ENCODE measurements at places on chromosomes 4 and X. TPM values are rescaled to one million over a fixed set of nuclear protein-coding genes. Genes with fewer than 3 reads are reported as not detected.

DNA sequence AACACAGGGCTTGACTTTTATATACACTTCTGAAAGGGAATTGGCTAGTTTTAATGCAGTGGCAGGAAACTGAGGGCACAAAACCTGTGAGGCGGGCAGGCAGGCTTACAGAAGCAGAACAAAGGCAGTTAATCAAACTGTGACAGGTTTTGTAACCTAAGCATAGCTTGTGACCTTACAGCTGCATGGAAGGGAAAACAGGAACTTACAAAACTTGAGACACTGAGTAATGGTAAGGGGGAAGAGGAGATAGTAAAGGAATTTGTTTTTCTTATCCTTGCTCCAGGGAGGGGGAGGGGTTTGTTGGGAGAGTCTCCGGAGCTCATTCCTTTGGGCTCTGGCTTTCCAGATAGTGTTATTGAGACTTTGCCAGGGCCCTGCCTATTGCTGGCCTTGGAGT lies 55.6 kb downstream of the SLITRK4 start:
- peak; percentile 10 for DNase-seq

DNA sequence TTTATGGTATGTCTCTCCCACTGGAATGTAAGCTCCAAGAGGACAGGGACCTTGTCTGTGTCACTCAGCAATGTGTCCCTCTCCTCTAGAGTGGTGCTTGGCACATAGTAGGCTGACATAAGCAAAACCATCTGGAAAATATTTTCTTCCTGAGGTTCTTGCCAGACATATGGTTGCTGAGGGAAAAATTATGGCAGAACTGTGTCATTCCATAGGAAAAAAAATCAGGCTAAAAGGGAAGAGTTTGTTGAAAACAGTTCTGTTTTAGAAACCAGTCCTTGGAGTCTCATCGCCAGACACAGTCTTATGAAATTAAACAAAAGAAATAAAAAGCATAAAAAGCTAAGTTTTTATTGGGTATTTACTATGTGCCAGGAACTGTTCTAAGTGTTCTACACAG lies 60.9 kb downstream of the RTL9 start:
- DNase-seq = no peak

- no peak for DNase-seq
Measured at GRCh38 chr4:94831607-94832006, 73.9 kb downstream of the BMPR1B start.

FGF5 gene
- total RNA-seq = 9.0 TPM

COL4A6 gene
- total RNA-seq = 0.75 TPM

GAR1 gene
- total RNA-seq = 10.5 TPM

NPY2R gene
- not detected for total RNA-seq

PI4K2B gene
- 45.7 TPM for total RNA-seq

DNA sequence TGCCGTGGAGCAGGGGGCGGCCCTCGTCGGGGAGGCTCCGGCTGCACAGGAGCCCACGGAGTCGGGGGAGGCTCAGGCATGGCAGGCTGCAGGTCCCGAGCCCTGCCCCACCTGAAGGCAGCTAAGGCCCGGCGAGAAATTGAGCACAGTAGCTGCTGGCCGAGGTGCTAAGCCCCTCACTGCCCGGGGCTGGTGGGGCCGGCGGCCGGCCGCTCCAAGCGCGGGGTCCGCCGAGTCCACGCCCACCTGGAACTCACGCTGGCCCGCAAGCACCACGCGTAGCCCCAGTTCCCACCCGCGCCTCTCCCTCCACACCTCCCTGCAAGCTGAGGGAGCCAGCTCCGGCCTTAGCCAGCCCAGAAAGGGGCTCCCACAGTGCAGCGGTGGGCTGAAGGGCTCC lies 589.4 kb downstream of the PPP4R3C start:
- no peak for DNase-seq

- peak; percentile 81 for DNase-seq
Measured at GRCh38 chr4:158018831-158019230, 154.0 kb downstream of the GASK1B start.

DNA sequence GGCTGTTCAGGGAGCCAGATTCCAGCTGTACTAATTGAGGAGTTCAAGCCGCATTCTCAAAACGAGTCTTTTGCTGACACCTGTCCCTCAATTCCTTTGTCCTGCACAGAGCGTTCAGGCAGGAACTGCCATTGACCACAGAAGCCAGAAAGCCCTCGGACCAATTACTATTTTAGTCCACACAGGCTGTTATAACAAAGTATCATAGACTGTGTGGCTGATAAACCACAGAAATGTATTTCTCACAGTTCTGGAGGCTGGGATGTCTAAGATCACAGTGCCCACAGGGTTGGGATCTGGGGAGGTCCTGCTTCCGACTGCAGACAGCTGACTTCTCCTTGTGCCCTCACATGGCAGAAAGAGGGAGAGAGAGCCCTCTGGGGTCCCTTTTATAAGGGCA lies 119.8 kb upstream of the ATP6AP2 start:
- peak; percentile 68 for DNase-seq

DNA sequence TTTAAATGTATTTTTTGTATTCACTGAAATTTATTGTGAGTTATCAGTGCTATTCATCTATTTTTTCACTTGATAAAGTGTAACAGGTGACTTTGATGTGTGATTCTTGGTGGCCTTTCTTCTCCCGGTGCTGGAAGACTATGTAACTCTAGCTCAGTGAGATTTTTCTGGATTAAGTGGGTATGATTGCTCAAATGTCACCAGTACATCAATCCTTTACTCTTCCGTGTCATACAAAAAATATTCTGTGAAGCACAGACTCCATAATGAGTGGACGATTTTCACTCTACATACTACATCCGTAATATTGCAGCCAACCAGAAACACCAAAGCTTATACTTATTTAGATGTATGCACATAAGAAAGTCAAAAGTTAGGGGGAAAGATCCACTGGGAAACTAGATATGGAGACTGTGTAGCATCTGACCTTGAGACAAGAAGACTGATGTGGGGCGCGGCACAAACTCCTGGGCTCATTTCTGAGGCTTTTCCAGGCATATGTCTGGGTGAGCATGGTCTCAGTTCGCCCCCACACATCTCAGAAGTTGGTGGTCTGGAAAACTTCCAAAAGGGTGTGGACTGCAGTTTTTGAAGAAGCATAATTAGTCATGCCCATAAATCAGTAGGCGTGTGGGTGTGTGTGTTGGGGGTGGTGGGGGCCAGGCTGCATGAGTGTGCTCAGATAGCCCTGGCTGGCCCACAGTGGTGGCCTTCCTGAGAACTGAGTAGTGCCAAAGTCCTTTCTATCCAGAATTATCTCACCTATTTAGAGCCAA lies 53.9 kb upstream of the TENM3 start:
- DNase-seq = peak; percentile 92

DNA sequence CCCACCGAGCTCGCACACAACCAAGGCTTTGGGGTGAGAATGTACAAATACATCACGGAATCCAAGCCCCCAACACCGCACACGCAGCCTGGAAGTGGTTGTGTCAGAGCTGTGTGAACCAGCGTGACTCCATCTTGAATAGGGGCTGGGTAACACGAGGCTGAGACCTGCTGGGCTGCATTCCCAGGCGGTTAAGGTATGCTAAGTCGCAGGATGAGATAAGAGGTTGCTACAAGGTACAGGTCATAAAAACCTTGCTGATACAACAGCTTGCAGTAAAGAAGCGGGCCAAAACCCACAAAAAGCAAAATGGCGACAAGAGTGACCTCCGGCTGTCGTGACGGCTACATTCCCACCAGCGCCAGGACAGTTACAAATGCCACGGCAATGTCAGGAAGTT lies 258.4 kb downstream of the DHRSX start:
- DNase-seq = no peak

DNA sequence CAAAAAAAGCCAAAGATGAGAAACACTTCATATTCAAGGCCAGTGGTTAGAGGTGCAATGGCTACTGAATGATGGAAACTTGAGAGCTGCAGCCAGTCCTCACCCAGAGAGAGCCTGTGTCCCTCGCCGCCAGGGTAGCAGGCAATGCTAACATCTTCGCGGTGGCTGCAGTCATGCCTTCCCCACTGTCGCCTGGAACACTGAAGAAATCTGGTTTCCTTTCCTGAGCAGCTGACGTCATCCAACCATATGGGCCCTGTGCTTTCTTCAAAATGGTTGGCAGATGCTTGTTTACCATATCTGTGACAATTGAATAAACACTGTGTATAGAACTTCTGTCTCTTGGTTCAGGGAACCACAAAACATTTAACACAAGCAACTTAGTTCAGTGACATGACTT lies 39.7 kb downstream of the PRSS12 start:
- no peak for DNase-seq

RBM46 gene
- total RNA-seq = not detected

DNA sequence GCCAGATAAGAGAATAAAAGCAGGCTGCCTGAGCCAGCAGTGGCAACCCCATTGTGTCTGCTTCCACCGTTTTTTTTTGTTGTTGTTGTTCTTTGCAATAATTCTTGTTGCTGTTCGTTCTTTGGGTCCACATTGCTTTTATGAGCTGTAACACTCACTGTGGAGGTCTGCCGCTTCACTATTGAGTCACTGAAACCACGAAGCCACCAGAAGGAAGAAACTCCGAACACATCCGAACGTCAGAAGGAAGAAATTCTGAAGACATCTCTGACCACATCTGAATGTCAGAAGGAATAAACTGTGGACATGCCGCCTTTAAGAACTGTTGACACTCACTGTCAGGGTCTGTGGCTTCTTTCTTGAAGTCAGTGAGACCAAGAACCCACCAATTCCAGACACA lies 110.5 kb downstream of the PCDH18 start:
- peak; percentile 76 for DNase-seq

DNA sequence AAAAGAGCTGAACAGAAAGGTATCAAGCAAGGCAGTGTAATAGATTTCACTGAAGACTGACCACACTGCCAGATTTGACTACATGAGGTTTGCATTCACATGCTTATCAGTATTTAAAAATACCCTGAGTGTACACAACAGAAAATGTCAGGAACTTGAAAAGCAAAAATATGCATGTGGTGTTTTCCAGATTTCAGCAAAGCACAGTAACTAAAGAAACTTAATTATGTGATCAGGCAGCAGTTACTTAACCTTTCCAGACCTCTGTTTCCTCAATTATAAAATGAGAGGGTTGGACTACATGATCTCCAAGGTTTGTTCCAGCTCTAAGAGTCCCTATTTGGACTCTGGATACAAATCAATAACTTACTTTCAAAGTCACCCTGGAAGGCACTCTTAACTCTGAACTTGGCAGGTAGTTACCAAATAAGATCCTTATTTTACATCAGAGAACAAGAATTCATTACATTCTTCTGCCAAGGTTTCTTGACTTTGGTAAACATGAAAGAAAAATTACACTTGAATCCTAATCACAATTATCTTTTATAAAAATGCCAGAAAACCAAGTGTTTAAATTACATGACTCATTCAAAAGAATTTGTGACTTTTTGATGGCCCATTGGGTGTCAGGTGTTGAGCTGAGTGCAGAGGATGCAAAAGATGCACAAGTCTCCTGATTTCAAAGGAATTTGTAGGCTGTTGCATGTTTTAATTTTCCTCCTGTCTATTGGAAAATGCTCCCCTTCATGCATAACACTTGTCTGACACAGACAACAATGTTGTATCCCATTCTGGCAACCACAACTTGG lies 241.6 kb downstream of the MGST2 start:
- DNase-seq = no peak

AFM gene
- total RNA-seq = not detected

CT83 gene
- not detected for total RNA-seq

GRCh38 chr4:97627750-97628149 lies 515.5 kb downstream of the STPG2 start:
- no peak for DNase-seq

DNA sequence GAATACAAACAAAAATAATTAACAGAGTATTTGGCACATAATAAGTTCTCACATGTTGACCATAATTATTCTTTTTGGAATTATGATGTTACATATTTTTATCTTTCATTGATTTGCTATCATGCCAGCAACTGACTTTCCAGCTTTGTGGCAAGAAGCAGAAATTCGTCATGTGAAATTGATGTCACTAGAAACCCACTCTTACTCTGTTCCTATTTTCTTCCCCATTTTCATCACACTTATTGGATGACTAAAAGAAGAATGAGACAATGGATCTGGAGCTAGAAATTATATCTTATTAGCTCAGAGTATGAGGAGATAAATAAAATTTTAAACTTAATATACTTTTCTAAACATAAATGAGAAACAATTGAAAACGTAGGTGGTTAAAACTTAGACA lies 31.9 kb downstream of the EGF start:
- no peak for DNase-seq

GRCh38 chr4:52911684-52912294 lies 49.7 kb downstream of the RASL11B start:
- peak; percentile 80 for DNase-seq

DNA sequence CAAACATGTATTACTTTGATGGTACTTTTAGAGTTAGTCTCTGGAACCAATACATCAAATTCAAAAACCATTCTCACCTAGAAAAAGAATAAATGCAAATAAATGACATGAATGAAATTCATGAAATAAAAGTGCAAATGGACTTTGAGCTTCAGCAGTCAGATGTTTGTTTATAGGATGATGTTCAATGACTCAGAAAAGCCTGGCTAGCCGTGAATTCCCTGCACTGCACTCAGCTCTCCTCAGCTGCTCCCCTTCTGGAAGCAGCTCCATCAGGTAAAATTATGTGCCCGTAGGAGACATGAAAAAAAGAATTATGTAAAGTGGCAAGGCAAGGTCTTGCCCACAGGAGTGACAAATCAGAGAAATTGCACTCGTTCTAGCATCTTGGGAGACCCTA lies 390.6 kb downstream of the GPM6A start:
- peak; percentile 47 for DNase-seq

- peak; percentile 40 for DNase-seq
Measured at GRCh38 chr4:174714393-174715211, 114.4 kb downstream of the GLRA3 start.

- DNase-seq = no peak
Measured at GRCh38 chr4:168715896-168716295, 219.0 kb downstream of the PALLD start.

DNA sequence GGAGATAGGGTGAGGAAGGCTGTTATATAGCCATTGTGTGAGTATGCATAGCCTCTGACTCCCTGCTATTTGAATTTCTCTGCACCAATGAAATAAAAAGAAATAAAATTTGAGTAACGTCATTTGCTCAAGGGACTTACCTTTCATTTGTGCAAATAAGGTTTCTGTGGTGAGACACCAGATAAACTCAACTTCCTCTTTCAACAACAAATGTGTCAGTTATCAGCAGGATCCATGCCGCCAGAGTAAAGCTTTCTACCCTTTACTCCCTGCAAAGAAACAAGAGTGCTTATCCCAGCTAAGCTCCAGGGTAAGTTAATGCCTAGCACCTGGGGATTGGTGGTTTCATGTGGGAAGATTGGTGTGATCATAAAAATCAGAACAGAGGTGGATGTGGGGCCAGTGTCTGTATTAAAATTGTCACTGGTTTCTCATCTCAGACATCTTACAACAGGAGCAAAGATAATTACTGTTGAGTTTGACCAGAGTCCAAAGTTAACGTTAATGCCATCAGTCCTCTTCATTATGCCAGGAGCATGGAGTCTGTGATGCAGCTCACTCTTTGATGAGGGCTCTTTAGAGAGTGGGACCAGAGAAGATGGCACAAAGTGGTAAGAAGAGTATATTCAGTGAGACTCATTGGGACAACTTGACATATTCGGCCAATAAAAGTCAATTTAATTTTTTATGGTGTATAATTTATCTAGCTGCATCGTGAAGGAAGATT lies at the start of gene P2RY10:
Gene P2RY10, plus strand, starts transcription at position 206 of the 727 bp plus-strand sequence. CDS start 15,130 bp downstream, outside the sequence.
- no peak for DNase-seq

Measured in LHCN-M2 (cell line).